ENCODE measurements at places on chromosomes 11 and 22.

GRCh38 chr11:36278531-36279282, 10.5 kb downstream of the COMMD9 start:
- DNase-seq: no peak

GRCh38 chr11:82701847-82702520, 31.7 kb downstream of the FAM181B start:
- no peak for DNase-seq

- DNase-seq: peak; percentile 58
These were observed 79.5 kb downstream of the HORMAD2 start for GRCh38 chr22:30159561-30160353.

GRCh38 chr11:14262271-14262846, 96.6 kb downstream of the RRAS2 start:
- no peak for DNase-seq

DNA sequence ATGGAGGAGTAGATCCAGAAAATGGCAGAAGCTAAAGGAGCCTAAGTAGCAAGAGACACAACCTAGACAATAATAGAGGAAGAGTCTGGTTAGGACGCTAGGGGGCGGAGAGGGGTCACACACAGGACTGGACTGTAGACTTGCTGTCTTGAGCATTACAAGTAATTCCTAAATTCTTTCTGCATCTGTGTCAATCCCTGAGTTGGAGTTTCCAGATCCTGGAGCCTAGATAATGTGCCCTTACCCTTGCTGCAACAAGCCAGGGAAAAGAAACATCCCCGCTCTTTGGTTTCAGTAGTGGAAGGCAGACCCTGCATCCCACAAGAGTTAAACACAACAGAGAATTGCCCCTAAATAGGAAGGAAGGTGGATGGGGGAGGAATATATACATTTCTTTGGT, 14.9 kb upstream of the CCDC73 start:
- peak; percentile 43 for DNase-seq

DNA sequence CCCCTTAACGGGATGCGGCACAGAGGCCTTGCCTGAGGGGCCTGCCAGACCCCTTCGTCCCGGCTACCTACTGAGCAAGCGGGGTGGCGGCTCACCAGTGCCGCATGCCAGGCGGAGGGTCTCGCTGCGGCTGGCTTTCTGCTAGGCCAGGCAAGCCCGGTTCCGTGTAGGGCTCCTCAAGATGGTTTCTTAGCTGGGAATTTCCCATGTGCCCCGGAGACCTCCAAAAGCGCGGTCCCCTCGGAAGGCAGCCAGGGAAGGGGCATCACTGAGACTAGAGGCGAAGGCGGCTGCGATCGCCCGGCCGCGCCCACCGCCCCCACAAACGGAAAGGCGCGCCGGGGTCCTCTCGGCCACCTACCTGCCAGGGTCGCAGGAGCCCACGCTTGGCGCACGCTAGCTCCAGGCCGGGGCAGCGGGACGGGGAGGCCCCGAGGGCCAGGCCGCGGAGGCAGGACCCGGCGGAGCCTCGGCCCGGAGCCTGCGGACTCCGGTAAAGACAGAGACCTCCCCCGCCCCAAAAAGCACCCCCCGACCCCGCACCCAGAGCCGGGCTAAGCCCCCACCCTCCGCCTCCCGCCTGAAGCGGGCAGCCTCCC, 23.8 kb downstream of the MICAL3 start:
- DNase-seq: no peak

GRCh38 chr22:30767661-30768060, 73.0 kb downstream of the OSBP2 start:
- DNase-seq: no peak
